ENCODE measurements at places on chromosomes 3 and 15.

- no peak for DNase-seq
Measured at GRCh38 chr3:72692990-72693389, 155.3 kb downstream of the SHQ1 start.

GRCh38 chr3:153036846-153037245 lies 125.2 kb upstream of the RAP2B start:
- no peak for DNase-seq

DNA sequence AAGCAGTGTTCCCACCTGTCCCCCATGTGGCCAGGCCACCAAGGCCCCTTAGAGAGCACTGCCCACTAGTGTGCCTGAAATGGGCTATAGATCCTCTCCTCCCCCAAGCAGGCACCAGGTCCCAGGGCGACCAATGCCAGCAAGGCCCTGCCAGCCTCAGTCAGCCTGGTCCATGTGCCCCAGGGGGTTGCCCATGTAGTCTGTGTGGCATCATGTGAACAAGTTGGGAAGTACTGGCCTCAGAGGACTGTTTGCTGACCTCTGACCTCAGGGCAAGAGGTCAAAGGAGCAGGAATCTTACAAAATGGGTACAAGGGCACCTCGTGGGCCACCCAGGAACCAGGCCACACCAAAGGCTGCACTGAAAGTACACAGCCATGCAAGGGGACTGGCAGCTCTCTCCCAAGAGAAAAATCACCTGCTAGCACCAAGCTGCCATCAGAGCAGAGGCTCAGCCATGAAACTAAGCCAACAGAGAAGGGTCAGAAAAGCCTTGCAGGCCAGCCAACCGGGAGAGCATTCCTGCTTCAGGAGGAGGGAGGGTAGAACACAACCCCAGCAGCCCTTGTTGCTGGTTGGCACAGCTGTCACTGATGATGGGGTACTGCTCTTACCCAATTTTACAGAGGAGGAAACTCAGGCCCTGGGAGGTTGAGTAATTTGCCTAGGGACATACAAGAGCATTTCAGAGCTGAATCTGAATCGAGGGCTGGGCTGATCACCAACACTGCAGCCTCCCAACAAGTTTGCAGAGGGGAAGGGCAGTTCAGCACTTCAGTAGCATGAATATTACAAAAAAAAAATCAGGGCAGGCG lies 5.2 kb upstream of the FURIN start:
- no peak for DNase-seq

GRCh38 chr3:123586131-123586530 lies 1.3 kb upstream of the HACD2 start:
- no peak for DNase-seq

DNA sequence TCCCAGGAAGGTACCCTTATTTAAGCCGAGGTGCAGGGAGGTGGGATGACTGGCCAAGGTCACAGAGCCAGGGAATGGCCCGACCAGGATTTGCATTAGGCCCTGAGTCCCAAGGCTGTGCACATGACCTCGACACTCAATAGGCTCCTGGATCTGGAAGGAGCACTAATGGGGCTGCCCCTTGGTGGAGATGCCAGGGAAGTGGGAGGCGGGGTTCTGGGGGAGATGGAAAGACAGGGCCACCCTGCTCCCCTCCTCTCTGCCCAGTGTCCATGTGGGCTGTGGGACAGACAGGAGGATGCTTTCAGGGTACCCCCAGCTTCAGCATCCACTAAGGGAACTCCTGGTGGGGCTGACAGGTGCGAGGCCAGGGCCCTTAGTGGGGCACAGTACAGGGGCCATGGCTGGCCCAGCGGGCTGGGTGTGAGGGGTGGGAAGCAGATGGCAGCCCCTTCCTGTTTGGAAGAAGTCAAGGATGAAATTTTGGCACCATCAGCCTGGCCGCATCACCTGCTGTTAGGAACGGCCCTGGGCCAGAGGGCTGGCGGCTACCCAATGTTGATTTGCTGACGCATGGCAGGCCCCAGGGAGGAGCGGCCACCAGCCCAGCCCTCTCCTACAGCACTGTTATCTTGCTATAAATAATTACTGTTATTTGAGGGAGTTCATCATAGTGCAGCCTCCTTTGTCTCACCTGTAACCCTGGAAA lies 37.3 kb downstream of the ATP2B2 start:
- no peak for DNase-seq

Measured in AG04450 (cell line).